ENCODE measurements at places on chromosomes 13 and 19.

DNA sequence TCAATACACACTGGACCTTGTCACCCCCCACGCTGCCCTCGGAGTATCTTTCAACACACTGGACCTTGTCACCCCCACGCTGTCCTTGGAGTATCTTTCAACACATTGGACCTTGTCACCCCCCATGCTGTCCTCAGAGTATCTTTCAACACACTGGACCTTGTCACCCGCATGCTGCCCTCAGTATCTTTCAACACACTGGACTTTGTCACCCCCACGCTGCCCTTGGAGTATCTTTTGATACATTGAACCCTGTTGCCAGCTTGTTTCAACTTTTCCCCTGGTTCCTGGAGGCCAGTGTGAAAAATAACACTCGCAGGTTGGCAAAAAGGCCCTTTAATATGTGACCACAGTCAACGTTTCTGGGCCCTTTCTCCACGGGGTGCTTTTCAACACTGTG lies 247.8 kb downstream of the TEX29 start:
- DNase-seq = no peak

- peak; percentile 53 for DNase-seq
These were observed at the start of gene SCN1B for GRCh38 chr19:35030257-35031071. TSS of gene SCN1B (plus strand) at chr19:35030470. CDS start at chr19:35030821, 351 bp downstream.

DNA sequence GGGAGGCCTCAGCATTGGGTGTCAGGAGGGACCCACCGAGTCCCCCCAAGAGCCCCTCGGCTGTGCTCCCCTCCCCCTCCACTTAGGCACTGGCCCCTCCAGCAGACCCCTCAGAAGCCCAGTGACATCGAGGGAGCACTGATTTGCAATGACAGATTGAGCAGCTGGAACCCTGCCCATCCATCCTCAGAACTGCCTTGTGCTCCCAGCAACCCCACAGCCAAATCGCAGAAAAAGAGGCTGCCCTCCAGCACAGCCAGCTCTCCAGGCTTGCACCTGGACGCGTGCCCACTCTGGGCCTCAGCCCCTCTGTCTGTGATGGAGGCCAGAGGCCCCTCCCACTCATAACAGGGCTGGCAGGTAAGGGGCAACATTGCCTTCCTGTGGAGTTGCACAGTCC lies 123.2 kb upstream of the VSTM2B start:
- DNase-seq = no peak

- no peak for DNase-seq
These were observed 9.3 kb downstream of the ZNF526 start for GRCh38 chr19:42229301-42229854.

DNA sequence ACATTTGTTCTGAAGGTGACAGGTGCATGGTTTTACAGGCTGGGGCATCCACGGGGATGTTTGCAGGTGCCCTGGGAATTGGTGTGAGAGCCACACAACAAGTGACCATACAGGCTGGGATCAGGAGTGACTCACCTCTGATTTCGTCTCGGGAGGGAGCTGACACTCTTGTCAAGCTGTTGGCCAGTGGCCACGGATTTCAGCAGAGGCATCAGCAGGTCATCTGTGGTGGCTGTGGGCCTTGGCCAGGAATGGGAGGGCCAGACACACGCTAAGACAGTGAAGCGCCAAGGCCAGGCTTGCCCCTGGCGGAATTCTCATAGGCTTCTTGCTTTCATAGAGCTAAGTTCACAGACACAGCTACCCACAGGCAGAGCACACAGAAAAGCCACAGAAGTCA lies 108.6 kb downstream of the HSPH1 start:
- no peak for DNase-seq

DNA sequence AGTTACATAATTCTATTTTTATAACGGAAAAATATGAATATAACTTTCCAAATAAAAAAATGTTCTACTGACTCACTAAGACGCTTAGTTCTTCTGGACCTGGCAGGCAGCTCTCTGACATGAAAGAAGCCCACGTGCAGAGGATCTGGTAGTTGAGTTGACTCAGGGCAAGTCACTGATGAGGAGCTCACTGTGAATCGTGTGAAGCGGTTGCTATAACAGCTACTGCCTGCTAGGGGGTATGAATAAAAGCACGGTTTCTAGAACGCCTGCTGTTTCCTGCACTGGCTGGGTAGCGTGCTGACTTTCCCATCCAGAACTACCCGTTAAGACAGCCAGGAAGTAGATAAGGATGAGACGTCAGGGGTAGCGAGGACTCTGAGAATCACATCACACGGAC lies 54.7 kb upstream of the WASF3 start:
- peak; percentile 86 for DNase-seq

GRCh38 chr19:28026636-28027035 lies 1186.3 kb downstream of the UQCRFS1 start:
- DNase-seq = no peak

- DNase-seq = no peak
These were observed 18.2 kb upstream of the GTF2F2 start for GRCh38 chr13:45102136-45102507.

- no peak for DNase-seq
These were observed 20.6 kb upstream of the OLFM2 start for GRCh38 chr19:9956956-9957355.

GRCh38 chr19:35178701-35179100 lies 24.2 kb downstream of the FXYD5 start:
- DNase-seq = no peak

DNA sequence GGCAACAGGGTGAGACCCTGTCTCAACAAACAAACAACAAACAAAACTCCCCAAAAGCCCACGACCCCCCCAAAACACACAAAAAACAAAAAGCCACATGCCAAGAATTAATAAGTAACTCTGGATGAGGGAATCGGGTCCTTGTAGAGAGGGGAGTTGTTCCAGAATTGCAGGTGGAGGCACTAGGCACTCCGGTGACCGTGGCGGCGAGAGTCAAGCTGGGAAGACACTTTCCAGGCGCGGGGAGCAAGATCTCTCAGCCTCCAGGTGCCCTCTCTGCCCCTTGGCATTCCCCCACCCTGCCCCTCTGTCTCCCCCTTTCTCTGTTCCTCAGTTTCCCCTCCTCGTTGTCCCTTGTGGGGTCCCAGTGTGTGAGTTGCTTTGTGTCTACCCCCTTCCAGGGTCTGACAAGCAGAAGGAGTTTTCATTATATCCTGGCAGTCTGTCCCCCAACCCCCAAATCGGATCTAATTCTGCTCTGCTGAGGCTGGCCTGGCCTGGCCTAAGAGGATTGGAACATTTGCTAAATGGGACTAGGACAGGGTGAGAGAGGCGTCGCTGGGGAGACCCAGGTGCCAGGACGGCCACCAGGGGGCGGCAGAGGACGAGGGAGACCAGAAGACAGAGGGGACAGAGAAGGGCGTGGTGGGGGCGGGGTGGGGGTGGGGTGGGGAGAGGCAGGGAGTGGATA lies 8.3 kb upstream of the CRX start:
- DNase-seq = peak; percentile 46

- DNase-seq = no peak
These were observed 72.3 kb upstream of the C1QTNF9B start for GRCh38 chr13:23969647-23970046.

DNA sequence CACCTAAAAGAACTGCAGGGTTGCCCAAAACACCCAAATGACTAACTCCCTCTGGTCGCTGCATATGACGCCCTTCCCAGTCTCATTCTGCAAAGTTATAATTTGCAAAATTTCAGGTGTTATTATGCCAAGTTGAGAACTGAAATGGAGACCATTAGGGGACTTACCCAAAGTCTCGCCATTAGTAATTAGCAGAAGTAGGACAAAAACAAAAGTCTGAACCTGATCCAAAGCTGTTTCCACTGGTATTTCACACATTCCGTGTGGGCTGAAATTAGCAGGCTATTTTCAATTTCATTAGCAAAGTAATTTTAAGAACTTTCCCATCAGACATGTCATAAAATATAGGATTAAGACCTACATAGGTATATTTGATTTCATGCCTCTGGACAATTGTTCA lies 6.8 kb downstream of the RUBCNL start:
- no peak for DNase-seq

DNA sequence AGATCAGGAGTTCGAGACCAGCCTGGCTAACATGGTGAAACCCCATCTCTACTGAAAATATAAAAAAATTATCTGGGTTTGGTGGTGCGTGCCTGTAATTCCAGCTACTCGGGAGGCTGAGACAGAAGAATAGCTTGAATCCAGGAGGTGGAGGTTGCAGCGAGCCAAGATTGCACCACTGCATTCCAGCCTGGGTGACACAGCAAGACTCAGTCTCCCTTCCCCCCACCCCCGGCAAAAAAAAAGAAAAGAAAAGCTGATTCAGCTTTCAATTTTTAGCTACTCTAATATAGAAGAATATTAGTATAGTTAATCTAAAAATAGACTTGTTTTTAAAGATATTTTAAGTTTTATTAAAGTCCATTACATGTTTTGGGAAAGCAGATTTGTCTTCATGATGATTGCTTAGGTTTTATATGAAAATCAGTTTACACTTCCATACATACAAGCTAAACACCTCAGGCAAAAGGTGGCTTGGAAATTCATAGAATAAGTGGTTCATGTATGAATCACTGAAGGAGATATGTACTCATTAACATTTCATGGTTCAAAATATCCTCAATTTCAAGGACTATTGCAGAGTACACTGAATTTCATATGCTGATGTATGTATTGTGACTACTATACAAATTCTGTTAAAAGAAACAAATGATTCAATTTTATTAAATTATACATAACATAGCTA lies 165.2 kb downstream of the TDRD3 start:
- DNase-seq = no peak

DNA sequence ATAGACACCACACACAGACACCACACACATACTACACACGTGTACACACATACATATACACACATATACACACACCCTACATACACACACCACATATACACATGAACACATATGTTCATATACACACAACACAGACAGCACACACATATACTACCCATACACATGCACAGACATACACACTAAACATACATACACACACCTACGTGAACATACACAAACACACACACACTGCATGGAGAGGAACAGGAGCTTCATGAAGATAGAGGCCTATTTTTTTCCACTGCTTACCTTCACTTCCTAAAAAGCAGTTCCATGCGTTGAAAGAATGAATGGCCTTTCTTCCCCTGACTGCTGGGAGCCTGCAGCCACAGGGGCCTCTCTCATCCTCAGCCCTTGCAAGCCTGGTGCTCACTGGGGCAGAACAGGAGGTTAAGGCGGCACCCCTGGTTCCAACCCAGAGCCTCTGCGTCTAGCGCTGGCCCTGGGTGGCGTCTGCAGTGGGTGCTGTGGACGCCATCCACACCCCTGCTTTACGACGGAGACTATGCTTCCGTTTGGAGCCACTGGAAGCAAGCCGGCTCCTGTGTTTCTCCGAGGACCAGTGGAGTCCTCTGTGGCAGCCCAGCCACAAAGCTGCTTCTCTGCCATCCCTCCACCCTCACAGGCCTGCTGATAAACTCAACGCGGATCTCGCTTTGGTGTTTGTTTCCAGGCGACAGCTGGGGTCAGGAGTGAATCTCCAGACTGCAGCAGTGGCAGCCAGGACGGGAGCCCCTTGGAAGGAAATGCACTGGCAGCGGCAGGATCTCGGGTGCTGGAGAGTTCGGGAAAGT lies 1.9 kb upstream of the RASA3 start:
- DNase-seq = no peak

GRCh38 chr13:102935896-102936321 lies 90.1 kb downstream of the ERCC5 start:
- no peak for DNase-seq

DNA sequence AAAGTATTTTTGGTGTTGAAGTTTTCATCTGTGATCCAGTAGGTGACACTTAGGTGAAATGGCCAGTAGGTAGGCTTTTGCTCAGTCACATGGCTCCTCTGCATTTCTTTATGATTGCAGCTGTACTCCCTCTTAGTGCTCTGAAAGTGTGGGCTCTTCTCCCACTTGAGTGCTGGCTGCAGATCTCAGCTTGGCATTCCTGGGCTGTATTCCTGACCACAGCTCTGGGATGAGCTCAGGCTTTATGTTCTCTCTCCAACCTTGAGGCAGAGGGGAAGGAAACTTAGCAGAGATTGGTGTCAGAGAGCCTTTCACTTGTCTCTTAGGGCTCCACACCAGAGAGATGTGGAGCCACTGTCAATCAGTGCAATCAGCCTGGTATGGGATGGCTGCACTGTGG lies 254.3 kb downstream of the NDFIP2 start:
- peak; percentile 39 for DNase-seq

DNA sequence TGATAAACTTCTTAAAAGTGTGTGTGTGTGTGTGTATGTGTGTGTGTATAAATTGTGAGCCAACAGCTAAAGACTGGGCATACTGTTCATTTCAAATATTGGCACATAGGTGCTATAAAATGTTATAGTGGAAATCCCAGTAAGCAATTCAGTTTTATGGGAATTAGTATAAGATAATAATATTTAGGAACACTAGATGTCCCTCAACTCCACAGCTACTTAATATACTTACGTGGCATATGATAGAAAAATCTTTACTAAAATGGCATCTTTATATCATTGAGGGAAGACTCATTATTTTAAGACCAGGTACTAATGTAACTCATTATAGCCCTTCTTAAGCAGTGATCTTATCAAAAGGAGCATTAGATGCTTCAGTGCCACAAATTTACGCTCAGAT lies 266.2 kb downstream of the MAB21L1 start:
- DNase-seq = peak; percentile 2

- peak; percentile 61 for DNase-seq
These were observed 11.2 kb upstream of the KLK4 start for GRCh38 chr19:50922317-50922853.

DNA sequence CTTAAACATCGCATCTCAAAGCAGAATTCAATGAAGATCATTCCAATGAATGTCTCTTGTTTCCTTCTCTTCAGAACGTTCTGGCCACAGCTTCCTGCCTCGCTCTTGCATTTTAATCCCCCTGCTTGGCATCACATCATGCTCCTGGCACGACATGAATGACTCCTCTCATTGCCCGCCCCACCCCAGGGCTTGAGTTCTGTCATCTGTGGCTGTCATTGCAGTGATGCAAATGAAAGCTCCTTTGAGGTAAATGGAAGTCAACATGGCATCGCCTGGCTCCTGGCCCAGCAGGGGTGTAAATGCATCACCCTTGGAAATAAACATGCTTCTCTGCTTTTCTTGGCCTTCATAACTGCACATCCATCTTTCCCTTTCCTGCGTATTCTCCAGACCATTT lies 48.6 kb downstream of the SCEL start:
- peak; percentile 4 for DNase-seq

DNA sequence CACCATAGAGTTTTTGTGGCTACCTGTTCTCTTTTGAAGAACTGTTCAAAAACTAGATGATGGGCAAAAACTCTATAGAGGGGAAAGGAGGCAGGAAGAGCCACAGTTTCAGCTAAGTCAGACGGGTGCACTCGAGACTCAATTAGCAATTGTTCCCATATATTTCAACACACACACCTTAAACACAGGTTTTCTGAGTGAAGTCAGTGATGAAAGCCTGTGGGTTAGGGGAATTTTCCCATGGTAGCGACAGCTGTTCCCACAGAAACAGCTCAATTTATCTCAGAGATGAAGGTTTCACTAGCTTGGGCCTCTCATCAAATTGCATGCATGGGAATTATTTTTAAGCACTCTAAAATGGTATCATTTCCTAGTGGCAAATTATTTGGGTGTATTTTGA lies 143.4 kb downstream of the ZIC5 start:
- no peak for DNase-seq

GRCh38 chr13:26038931-26039475 lies 12.8 kb downstream of the SHISA2 start:
- DNase-seq = no peak
